ENCODE measurements at places on chromosomes 3 and 15.

- no peak for DNase-seq
Measured at GRCh38 chr3:8525893-8526292, 24.3 kb downstream of the LMCD1 start.

DNA sequence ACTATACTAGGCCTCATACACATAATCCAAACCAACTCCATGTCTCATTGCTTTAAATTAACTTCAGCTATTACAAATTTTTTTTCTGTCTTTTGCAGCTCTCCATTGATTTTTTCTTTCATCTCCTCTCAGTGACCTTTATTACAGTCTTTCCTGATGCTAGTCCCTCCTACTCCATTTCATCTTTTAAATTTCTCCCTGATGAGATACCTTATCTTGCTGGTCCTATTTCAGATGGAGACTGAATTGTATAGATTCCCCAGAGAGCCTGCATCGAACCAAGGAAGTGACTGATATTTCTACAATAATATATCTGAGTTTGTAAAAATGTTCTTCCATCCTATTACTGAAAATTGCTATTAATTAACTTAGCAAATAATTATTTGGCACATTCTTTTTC is 45.7 kb upstream of the NEO1 start:
- no peak for DNase-seq

- DNase-seq, result no peak
Measured at GRCh38 chr15:41993472-41994170, 21.3 kb upstream of the EHD4 start.

DNA sequence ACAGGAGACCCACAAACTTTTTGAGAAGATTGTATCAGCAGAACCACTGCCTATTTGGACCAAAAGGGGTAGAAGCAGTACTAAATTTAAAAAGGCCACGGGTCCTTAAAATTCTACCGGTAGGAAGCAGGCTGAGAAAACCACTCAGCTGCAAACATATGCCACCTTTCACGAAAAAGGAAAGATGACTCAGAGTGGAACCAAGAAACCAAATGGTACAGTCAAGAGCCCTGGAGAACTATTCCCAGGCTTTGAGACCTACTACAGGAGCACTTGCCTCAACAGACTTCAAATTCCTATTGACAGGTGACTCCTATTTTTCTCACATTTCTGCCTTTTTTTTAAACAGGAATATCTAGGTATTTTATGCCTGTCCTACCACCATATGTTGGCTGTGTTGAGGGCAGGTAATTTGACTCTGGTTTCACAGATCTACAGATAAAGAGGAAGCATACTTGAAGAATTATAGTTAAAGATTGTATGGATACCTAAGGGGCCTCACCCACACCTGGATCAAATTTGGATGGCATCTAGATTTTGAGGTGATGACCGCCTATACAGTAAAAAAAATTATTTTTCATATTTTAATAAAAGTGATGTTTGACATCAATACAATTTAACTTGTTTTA is 10.1 kb downstream of the GOLIM4 start:
- no peak for DNase-seq

DNA sequence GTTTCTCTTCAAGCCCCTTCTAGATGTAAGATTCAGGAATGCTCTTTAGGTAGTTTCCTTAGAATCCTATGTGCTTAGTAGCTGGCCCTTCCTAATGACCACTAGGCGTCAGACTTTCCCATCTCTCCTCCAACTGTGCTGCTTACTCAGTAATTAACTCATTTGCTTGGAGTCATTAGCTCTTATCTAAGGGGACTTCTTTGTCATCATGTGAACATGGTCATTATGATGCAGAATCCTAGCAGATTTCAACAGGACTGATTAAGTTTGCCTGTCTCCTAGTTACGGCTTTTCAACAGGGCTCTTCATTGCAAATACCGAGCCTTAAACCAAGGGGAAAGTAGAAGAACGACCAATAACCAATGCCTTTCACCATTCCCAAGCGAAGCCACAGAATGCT is 46.4 kb downstream of the GJD2 start:
- DNase-seq, result peak; percentile 66

GRCh38 chr3:169148448-169149348 is 514.8 kb downstream of the MECOM start:
- DNase-seq, result no peak

DNA sequence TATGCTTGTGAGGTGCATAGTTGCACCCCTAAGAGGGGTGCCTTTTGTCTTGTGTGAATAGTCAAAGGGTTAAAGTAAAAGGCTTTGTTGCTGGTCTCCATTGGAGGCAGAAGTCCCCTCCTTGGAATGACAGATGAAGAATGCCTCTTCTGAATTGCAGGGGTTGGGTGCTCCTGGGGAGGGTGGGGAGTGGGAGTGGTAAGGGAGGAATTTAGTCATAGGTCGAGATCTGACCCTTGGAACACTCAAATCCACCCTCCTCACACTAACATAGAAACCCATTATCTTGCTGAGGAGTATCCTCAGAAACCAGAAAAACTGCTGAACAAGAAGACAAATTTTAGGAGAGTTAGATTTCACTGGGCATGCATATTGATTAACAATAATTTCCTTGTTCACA is 4.7 kb downstream of the CTXND1 start:
- no peak for DNase-seq

DNA sequence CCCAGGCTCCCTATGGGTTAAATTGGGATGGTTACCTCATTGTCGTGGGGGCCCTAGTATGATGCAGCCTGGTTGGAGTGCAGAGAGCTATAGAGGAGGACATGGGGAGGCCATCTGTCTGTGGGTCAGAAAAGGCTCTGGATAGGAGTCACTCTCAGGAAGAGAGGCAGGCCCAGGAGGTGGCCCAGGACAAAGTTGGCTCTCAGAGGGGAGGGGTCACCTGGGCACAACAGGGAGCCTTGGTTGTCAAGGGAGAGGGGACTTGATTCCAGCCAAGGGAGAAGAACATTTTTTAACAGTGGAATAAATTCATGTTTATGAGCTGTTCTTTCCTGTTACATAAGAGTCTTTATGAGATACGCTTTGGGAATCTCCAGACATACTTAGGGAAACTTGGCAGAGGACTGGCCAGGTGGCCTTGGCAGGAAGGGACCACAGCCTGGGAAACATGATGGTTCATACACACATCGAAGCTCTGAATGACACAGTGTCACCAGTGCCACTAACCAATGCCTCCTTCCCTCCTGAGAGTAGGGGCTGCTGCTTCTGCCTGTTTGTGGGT is 27.5 kb upstream of the LCTL start:
- DNase-seq, result peak; percentile 15

- peak; percentile 63 for DNase-seq
Measured at GRCh38 chr3:188092648-188093047, 61.3 kb upstream of the LPP start.

DNA sequence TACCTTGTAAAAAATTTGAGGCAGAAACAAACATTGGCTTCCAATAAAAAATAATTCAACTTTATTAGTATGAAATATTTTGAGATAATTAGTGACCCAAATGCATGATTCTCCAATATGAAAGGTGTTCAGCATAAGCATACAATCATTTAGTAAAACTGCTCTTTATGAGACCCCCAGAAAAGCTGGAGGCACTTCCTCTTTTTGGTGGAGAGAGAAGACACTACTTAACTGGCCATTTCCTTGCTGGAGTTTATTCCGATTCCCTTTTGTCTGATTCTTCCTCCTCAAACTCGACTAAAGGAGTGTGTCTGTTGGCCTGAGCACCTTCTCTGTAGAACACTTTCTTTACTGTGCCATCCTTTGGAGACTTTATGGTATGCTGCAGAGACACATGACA is 34.8 kb upstream of the DCUN1D1 start:
- DNase-seq, result no peak

DNA sequence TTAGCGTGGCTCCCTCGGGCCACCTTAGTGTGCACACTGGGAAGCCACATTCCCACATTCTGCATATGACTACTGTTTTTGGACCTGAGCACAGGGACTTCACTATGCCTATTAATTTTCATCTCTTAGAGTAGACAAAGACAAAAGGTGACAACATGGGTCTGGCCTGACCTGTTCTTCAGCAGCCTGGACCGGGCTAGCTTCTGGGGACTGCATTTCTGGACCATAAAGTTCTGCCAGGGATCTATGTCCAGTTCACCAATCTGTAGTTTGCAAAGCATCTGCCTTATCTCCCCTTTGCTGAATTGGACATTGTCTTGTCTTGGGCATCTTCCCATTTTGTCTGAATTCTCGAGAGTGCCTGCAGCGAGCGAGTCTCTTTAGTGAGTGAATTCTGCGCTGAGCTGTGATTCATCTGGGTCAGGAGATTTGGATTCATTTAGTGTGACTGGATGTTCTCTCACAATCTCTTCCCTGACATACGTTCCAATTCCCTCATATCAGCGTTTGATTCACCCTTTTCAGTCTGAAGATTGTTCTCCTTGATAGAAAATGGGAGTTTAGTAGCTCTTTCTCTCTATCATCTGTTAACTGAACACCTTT is 112.2 kb upstream of the PLXNA1 start:
- peak; percentile 40 for DNase-seq

DNA sequence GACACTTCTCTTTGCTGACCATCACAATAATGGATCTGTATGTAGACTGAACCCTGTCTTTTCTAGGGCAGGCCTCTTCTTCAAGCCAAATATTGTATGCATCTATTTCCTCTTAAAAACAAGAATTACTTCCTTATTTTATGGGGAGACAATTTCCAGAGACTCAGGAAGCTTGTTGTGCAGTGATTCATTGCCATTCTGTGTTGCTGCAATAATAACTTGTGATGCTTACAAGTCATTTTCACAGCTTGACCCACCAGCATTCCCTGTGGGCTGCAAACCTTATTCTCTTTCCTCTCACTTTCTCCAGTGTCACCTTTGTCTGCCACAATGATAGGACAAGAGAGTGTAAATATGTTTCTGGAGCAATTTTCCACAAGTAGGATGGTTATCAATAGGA is 276.7 kb upstream of the SGO1 start:
- no peak for DNase-seq

DNA sequence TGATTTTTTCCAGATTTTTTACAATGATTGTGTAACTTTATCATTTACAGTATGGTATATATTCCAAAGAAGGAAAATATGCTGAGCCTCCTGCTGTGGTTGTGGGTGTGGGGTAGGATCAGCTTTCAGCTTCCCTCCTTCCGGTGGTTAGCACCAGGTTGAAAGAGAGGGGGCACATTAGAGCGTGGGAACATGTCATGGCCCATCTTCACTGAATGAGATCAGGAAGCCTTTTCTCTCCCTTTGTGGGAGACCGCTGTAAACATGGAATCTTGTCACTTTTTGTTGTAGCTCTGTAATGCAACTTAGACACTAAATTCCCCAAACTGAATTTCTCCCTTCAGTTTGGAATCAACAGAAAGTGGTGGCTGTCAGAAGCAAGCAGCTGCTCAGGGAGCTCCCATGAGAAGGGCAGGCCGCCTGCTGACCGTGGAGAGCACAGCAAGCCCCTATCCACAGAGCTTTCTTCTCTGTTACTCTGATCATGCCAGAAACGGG is 86.7 kb upstream of the LIMD1 start:
- peak; percentile 87 for DNase-seq

- no peak for DNase-seq
Measured at GRCh38 chr3:128973988-128974564, 19.8 kb downstream of the CFAP92 start.

GRCh38 chr3:23161896-23162570 is 41.1 kb upstream of the UBE2E2 start:
- DNase-seq, result peak; percentile 59

- DNase-seq, result peak; percentile 81
Measured at GRCh38 chr3:125381743-125382142, 6.6 kb upstream of the ZNF148 start.

DNA sequence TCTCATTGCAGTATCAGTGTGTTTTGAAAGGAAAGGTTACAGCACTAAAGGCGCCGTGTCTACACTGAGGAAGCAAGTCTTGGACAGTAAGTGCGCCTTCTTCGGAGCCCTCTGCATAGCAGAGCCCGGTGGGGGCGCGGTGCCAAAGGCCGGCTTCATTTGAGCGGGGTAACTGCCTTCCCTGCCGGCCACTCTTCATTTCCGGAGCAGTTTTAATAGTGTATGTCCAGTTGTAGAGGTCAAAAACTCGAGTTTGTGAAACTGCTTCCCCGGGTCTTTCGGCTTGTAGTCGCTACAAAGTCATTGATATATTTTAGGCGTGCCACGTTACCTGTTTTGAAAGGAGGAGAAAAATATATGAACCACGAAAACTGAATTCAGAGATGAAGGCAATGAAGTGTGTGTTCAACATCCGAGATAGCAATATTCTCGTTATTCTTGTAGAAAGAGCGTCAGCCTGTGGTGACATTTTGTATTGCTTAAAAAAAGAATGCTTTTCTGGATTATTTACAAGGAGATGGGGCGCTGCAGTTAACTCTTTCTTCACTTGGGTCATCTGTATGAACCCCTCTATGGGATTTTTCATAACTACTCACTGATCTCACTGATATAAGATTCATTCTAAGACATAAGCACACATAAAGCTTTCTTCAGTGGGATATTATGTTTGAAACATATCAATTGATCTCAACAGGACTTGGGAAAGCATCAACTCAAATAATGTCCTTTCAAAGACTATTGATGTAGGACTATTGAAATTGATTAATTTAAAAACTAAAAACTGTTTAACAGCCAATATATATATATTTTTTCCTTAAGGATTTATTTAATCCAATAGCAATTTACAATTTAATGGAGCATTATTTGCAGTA is 3.0 kb downstream of the ALCAM start:
- DNase-seq, result peak; percentile 73

GRCh38 chr3:69881051-69881450 is 118.5 kb upstream of the SAMMSON start:
- no peak for DNase-seq

DNA sequence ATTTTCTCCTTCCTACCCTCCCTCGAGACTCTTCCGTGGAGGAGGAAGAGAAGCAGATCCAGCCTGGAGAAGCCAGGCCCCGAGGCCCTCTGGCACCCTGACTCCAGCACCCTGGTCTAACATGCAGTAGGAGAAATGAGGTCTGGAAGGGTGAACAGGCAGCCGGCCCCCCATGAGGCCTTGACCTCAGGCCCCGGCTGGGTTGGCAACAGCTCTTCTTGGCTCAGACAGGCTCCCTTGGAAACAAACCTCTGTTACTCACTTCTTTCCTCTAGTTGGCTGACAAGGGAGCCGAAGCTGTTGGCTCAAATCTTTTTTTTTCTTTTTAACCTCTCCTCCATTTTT is 73.4 kb downstream of the CPN2 start:
- DNase-seq, result peak; percentile 33

DNA sequence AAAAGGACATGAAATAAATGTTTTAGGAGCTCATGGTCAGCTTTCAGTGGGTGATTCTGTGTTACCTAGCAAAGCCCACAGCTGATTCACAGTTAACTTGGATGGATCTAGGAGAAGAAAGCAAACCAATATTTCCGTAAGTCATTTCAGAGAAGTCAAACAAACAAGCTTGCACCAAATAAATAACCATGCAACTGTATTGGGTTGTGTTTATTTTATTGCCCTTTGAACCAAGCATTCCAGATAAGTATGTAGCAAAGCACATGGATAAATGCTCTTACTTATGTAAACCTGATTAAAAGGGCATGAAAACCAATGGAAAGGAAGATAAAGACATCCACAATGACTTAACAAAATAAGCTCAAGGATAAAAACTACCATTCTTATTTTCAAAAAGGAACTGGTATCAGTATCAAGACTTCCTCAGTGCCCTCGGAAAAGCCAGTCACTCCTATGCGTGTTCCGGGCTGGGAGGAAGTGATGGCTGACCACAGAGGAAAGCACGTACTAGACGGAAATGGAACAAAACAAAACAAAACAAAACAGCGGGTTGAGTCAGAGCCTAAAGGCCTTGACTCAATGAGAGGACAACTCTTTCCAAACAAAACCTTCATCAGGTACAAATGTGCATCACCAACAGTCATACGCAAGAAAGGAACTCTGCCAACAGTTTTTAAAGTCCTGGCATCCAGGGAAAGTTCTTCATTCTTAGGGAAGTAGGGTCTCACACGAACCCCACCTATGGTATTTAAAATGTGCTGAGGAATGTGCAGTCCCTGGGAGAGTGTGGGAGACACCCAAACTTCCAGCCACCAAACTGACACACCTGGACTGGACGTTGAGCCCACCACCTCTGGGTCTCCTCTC is 103.3 kb downstream of the SNRK start:
- DNase-seq, result peak; percentile 88

Data from IMR-90 (cell line).